ENCODE measurements at places on chromosomes 4 and X.

GRCh38 chrX:150409486-150409885 lies 46.4 kb downstream of the MAMLD1 start:
- no peak for DNase-seq

DNA sequence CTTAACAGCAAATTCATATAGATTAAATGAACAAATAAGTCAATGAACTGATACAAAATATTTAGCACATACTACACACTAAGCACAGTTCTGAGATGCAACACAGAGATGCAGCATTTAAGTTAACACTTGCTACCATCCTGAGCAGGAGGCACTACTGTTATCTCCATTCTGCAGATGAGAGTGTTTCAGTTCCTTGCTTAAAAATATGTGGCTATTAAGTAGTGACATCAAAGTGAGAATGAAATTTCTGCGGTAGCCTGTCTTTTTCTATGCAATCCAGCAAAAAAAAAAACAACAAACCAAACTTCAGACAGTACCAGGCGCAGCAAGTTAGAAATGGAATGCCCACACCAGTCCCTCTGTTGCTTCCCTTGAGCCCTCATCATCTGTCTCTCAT lies 90.8 kb downstream of the SHISA3 start:
- DNase-seq = no peak

DNA sequence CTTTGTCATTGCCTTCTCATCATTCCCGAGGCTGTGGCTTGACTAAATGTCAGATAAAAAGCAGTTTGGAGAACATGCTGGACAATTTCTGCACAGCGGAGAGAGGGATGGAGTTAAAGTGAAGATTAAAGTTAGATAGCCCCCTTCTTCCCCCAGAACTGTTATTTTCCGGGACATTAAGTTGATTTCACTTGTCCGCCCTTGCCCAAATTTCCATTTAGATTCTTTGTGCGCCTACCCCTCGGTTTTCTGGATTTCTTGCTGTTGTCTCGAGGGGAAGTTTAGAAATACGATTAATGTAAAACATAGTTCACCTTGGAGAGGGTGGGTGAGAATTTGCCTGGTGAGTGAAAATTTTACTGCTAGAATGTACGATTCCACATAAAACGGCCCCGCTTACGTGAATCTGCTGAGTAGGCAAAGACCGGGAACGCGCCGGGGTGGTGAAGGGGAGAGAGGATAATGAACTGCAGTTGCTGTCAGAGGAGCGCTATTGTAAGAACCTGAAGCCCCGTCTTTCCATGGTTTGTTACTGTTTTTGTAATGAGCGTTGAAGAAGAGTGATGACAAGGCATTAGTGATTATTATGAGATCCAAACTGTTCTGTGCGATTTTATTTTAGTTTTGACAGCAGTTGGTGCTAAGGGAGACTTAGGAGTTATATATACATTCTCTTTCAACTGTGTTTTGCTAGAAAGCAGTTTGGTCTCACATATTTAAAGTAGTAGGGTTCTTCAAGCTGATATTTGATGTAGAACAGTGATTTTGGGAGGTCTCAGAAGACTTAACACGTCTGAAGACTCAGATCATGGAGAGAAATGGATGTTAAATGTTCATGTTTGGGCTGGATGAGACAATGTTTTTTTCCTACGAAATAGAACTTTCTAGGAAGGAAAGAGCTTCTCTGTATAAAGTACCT lies 73.0 kb downstream of the AFF1 start:
- peak; percentile 53 for DNase-seq

- DNase-seq = no peak
These were observed 63.2 kb upstream of the STARD8 start for GRCh38 chrX:68584221-68584620.

- peak; percentile 4 for DNase-seq
These were observed 706.5 kb downstream of the FSTL5 start for GRCh38 chr4:161457311-161457710.

- DNase-seq = peak; percentile 50
These were observed 538 bp downstream of the STBD1 start for GRCh38 chr4:76306882-76307659.

DNA sequence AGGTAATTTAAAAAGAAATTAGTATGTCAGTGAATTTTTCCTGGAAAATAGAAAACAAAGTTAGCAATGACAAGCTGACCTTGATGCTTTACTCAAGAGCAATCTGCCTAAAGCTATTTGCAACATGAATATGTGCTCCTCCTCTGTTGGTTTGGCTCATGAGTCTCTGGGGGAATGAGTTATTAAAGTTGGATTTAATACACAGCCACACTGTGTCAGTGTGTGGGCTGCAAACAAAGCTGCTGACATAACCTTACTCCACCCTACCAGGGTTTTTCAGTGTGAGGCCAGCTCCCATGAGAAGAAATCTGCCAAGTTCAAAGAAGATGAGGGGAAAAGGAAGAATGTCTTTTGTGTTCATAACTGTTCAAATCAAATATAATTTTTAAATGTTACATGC lies 280.5 kb downstream of the TLL1 start:
- peak; percentile 50 for DNase-seq

All from muscle of back (tissue), 13 donors.